ENCODE measurements at places on chromosomes 1 and 21.

DNA sequence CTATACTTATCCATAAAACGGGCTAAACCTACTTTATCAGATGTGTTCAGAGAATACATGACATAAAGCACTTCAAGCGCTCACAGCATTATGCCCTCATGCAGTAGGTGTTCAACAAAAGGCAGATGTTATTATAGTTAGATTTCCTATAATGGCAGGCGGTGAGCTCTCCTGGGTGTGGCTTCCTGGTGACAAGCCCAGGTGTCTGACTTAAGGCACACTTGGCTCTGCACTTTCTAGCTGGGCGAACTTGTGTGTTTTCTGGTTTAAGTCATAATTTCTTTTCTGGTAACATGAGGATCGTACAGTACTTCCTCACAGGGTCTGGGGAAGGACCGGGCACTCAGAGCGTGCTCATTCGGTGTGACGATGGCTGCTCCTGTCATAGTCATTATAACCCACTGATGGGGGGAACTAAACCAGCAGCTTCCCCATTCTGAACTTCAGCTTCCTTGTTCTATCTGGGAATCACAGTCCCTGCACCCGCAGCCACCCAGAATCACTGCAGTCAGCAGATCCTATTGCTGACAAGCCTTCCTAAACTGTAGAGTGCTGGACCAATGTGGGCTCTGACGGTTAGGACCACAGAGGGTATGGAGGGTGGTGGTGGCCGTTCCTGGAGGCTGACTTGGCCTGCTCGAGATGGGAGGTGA, 52.8 kb downstream of the IGSF21 start:
- no peak for DNase-seq

GRCh38 chr1:173798078-173798477, 26.4 kb upstream of the DARS2 start:
- DNase-seq: no peak

GRCh38 chr1:223133306-223133823, 9.7 kb downstream of the TLR5 start:
- no peak for DNase-seq

DNA sequence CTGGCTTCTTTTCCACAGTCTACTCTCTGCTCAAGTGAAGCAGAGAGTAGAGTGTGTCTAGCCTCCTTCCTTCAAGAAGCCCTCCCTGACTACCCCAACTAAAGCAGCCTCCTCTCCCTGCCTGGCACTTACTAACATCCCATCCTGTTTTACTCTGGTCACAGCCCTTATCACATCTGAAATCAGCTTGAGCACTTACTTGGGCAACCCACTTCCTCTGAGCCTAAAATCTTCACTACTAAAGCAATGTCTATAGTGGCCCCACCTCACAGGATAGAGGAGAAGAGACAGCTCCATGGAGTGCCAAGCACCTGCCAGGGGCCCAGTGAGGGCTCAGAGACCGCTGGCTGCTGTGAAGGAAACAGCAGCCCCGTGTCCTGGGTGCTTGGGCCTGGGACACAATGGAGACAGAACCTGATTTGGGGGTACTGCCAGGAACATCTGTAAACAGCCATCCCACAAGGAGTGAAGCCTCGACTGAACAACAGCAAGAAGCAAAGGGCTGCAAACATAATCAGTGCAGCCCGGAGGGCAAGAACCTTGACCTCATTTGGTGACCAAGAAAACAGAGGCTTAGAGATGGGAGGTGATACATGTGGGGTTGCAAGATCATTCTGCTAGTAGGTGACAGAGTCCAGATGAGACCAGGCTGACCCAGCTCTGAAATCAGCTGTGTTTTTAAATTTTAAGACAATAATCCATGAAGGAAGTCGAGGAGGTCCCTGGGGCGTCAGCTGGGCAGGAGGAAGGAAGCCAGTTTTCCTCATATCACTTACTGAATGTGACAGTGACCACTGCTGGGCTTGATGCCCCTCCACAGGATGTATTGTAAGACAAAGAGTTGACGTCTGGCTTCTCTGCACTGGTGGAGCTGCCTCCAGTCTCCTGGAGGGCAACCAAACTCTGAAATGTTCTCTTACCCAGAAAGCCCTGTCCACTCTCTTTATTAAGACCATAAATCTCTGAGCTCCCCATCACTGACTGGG, 710.6 kb downstream of the MATN1 start:
- no peak for DNase-seq

DNA sequence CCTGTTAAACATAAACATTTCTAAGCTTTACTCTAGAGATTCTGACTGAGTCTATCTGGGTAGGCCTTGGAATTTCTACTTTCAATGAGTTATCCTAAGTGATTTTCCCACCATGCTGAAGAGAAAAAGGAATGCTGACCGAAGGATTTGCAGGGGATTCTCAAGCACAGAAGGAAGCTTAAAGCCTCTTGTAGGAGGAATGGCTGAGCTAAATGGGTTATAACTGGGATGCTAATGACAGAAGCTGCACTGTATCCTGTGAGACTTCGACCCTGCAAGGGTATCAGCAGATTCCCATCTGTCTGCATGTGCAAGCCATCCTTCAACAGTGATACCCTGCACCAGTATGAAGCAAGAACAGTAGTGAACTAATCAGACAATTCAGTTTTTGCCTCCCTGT, 35.4 kb downstream of the SLC35D1 start:
- no peak for DNase-seq

DNA sequence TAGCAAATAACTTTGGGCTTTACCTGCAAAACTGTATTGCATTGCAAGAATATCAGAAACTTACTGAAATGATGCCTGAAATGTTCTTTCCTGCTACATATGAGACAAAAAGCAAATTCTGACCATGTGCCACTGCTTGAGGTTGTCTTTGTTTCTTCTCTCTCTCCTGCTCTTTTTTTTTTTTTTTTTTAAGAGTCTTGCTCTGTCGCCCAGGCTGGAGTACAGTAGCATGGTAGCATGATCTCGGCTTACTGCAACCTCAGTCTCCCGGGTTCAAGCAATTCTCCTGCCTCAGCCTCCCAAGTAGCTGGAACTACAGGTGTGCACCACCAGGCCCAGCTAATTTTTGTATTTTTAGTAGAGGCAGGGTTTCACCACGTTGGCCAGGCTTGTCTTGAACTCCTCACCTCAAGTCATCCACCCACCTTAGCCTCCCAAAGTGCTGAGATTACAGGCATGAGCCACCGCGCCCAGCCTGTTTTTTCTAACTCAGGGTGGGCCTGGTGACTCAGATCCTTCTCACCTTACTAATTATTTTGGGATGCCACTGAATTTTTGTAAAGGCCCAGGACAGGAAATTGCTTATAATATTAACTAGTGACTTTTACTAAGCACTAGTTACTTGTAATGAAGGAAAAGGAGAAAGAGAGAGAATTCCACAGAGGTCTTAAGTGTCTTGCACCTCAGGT, 35.9 kb downstream of the DNASE2B start:
- DNase-seq: no peak

GRCh38 chr1:212035835-212036605, 472 bp downstream of the DTL start:
- no peak for DNase-seq

GRCh38 chr1:58057826-58058225, 488.7 kb downstream of the OMA1 start:
- DNase-seq: no peak

GRCh38 chr1:111851552-111851951, 95.9 kb downstream of the DDX20 start:
- no peak for DNase-seq

- DNase-seq: no peak
Measured at GRCh38 chr1:24699628-24700027, 45.6 kb upstream of the CLIC4 start.

DNA sequence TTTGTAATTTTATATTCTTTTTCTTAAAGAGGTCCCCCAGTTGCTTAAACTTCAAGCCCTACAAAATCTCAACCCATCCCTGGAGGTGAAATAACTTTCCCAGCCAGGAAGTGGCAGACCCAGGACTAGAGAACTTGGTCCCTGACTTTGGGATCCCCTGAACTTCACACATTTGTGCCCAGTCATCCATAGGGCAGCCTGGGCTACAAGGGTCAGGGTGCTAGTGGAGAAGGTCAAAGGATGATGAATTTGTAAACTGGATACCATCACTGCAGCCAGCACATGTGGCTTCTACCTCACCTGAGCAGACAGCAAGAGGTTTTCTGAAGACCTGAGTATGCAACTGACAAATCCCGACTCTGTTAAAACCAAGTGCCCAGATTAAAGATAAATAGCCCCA, 31.4 kb downstream of the HIVEP3 start:
- DNase-seq: no peak

DNA sequence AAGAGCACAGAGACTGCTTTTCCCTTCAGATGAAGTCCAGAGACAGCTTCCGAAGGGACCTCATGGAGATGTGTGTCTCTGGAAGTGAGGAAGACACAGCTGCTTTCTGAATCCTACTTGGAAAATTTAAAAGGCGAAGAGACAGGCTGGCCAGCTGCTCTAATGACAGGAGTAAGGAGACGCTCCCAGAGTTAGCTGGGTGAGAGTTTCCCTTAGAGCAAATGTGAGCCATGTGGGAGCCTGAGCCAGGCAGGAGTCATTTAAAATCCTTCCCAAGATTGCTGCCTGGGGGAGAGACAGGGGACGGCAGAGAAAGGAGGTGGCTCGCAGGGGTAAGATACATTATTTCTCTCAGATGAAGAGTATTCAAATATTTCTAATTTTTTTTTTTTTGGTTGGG, 53.1 kb downstream of the ZNF326 start:
- DNase-seq: no peak

GRCh38 chr1:166170726-166171125, 3.9 kb upstream of the FAM78B start:
- no peak for DNase-seq

DNA sequence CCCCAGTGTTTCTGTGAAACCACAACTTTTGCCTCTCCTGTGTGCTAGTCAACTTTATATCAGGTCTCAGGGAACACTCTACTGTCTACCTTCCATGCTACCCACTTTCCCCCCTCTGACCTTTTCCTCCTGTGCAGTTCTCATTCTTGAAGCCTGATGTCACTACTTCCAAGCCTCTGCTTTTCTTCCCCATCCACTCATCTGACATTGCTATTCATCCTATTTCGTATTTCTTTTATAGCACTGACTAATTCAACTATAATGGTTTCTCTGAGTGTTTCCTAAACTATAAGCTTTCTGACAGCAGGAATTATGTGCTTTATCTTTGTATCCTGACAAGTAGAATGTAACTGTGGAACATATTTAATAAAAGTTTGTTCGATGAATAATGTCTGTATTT, 18.2 kb upstream of the DPH5 start:
- no peak for DNase-seq

DNA sequence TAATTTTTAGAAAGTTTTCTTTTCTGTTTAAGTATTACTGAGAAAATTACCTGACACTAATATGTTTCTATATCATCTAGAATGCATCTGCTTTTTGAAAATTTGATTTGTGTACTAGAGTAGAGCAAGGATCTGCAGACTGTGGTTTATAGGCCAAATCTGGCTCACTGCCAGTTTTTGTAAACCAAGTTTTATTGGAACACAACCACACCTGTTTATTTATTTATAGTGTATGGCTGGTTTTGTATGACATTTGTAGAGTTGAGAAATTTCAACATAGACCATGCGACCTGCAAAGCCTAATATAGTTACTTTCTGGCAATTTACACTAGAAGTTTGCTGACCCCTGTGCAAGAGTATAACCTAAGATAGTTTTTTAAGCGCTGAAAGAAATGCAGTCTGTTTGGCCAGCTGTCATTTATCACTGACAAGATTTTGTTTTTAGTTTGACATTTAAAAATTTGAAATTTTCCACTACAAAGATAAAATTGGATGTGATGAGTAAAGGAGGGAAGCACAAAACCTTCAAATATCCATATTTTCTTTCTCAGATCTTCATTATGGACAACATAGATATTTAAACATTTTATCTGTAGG, 36.1 kb upstream of the CACYBP start:
- DNase-seq: no peak

- no peak for DNase-seq
Measured at GRCh38 chr1:208110296-208110695, 133.9 kb downstream of the PLXNA2 start.

DNA sequence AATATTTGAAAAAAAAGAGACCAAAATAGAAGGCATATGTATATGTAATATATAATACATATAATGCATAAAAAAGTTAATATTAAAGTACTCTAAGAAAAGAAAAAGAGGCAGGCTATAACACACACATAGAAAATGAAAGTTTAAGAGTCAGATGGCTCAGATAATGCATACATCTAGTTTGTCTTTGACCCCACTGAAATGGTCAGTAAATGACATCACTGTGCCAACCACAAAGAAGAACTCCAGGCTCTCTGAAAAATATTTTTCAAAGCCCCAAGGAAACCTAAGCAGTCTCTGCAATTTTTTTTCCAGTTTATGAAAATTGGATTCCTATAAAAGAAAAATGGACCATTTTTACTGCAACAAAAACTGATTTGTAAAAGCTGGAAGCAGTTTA, 55.4 kb upstream of the SCYL3 start:
- no peak for DNase-seq

DNA sequence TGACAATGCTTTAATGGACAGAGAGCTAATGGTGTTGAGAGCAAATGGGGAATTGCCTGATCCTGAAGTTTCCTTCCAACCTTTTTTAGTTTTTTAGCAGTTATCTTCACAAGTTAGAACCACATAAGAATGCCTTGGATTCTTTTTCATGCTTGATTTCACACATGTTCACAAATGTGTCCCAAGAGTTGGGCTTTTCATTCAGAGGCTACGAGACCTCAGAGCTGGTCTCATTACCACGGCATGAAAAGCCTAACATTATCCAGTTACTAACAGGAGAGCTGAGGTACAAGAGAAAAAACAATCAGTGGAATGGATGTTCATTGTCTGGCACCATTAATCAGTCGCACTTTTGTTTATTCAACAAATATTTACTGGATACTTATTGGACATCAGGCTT, 340.6 kb downstream of the ZNF326 start:
- DNase-seq: no peak

DNA sequence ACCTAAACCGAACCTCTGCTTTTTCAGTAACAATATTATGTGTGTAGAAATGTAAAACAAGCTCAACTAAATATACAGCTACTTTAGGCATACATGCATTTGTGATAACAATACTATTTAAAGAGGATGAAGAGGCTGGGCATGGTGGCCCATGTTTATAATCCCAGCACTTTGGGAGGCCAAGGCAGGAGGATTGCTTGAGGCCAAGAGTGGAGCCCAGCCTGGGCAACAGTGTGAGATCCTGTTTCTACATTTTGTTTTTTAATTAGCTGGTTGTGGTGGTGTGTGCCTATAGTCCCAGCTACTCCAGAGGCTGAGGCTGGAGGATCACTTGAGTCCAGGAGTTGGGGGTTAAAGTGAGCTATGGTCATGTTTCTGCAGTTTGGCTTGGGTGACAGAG, 73.6 kb upstream of the LYPLAL1 start:
- DNase-seq: no peak

- DNase-seq: no peak
Measured at GRCh38 chr21:41410361-41410760, 15.7 kb upstream of the MX1 start.

- no peak for DNase-seq
Measured at GRCh38 chr1:223654083-223654482, 11.4 kb downstream of the CAPN8 start.

DNA sequence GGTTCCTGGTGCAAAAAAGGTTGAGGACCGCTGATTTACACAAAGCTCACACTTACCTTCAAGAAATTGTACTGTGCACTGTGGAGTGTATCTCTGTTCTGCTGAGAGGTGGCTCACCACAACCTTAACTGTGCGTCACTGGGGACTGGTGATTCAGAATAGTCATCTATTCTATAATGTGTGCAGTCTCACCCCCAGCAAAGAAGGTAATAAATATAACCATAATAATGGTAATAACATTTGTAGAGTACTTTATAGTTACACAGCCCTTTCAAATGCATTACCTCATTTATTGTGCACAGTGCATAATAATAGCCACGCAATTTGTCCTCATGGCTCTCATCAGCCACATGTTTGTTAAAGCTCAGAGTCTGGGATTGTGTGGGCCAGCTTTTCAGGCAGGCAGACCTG, 59.4 kb upstream of the DUSP10 start:
- no peak for DNase-seq

Data from stimulated activated CD4-positive, alpha-beta T cell treated with anti-CD3 and anti-CD28 coated beads, Interleukin-2, amount 100 ng/mL, for 24 hours (primary cell).